ENCODE measurements at places on chromosomes 12 and 14.
A peak's percentile ranks its signal among the peaks of the same experiment; 100 is the strongest.

GRCh38 chr12:80485222-80485987, 41.4 kb downstream of the PTPRQ start:
- no peak for DNase-seq

GRCh38 chr12:104485651-104486362, 29.1 kb downstream of the CHST11 start:
- DNase-seq: no peak

DNA sequence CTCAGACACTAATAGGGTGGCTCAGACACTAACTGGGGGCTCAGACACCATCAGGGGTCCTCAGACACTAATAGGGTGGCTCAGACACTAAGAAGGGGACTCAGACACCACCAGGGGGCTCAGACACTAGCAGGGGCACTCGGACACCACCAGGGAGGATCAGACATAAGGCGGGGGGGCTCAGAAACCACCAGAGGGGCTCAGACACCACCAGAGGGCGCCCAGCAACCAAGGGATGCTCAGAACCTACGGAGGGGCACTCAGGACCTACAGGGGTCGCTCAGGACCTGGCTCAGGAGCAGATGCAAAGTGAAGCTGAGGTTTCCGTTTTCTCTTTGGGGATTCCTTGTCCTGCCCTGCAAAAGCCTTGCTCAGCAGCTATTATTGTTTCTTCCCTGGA, 448.5 kb downstream of the TMEM121 start:
- no peak for DNase-seq

- DNase-seq: no peak
Measured at GRCh38 chr12:84986117-84986516, 50.0 kb downstream of the TSPAN19 start.

GRCh38 chr12:128959901-128960300, 106.6 kb downstream of the GLT1D1 start:
- no peak for DNase-seq

DNA sequence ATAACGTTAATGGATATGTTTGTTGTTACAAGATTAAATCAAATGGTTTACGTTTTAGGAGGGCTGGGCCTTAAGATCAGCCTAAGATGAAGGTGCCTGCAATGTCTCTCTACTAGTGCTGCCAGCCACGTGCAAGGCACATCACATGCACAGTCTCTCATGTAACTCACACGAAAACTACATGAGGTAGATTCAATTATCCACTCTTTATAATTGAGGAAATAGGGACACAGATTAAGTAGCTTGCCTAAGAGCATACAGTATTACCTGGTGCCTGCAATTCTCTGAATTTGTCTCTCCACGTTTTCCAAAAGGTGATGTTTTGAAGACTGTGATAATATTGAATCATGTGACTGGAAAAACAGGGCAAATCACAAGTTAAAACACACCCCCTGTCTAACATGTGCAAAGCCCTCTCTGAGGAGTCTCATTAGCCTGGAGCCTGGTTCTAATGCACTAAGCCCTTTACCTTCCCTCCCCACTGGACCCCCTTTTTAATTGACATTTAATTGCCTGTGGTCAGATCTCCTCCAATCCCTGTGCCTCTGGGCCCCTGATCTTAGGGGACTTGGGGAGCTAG, 14.6 kb upstream of the ATP2A2 start:
- DNase-seq: no peak

GRCh38 chr12:116236148-116236731, 41.3 kb downstream of the MED13L start:
- no peak for DNase-seq

DNA sequence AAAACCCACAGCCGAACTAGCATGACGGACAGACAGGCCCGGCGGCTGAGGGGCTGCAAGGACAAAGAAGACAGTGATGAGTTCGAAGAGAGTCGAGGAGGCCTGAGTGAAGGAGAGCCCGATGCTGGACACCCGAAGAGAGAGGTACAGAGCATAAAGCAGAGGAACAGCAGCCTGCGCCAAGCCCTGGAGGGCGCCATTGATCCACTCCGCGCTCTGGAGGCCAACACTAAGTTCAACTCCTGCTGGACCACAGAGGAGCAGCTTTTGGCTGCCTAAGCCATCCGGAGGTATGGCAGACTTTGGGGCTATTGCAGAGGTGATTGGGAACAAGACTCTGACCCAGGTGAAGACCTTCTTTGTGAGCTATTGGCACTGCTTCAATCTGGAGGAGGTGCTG, 7.8 kb upstream of the PLXNC1 start:
- no peak for DNase-seq

GRCh38 chr14:36591482-36591881, 9.1 kb upstream of the NKX2-8 start:
- no peak for DNase-seq

DNA sequence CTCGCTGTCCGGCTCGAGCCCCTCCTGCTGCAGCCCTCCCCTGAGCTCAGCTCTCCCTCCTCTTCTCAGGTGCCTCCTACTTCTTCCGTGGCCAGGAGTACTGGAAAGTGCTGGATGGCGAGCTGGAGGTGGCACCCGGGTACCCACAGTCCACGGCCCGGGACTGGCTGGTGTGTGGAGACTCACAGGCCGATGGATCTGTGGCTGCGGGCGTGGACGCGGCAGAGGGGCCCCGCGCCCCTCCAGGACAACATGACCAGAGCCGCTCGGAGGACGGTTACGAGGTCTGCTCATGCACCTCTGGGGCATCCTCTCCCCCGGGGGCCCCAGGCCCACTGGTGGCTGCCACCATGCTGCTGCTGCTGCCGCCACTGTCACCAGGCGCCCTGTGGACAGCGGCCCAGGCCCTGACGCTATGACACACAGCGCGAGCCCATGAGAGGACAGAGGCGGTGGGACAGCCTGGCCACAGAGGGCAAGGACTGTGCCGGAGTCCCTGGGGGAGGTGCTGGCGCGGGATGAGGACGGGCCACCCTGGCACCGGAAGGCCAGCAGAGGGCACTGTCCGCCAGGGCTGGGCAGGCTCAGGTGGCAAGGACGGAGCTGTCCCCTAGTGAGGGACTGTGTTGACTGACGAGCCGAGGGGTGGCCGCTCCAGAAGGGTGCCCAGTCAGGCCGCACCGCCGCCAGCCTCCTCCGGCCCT, 22.8 kb downstream of the MMP17 start:
- no peak for DNase-seq

DNA sequence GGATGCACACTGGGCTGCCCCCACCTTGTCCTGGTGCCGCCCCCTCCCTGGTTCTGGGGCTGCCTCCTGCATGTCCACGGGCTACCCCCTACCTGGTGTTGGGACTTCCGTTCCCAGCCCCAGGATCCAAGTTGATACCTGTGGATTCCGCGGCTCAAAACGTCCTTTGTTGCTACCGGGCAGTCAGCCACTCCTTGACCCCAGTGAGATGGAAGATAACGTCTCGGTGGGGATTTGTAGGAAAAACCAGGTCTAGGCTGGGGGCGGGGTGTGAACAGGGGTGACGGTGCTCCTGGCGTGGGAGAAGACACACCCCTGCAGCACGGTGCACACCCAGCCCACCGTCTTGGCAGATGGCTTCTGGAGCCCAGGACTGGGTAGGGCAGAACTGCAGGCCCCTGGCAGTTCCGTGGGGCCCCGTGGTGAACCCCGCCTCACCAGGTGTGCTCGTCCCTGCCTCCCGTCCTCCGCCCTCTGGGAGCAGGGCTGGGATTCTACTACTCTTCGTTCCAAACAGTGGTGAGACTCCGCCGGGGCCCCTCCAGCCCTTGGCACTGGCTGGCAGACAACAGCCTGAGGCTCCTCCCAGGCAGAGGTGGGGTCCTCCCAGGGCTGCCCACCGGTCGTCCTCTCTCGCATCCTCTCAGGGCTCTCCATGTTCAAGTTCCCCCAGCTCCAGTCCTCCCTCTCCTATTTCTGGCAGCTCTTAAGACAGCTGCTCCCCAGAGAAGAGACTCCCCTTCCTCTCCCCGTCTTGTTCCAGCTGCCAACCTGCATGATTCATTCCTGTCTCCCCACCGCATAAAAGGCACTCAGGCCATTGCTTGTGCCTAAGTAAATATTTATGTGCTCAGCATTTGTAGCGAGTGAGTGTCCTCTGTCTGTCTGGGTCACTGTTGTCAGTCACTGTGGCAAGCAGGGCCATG, 75.5 kb downstream of the FBXL14 start:
- peak; percentile 23 for DNase-seq

GRCh38 chr14:69137843-69138535, 14.9 kb downstream of the DCAF5 start:
- DNase-seq: peak; percentile 41

- DNase-seq: no peak
Measured at GRCh38 chr14:44529026-44529425, 21.9 kb upstream of the FSCB start.

- DNase-seq: no peak
Measured at GRCh38 chr14:90405755-90406154, 8.9 kb downstream of the CALM1 start.

DNA sequence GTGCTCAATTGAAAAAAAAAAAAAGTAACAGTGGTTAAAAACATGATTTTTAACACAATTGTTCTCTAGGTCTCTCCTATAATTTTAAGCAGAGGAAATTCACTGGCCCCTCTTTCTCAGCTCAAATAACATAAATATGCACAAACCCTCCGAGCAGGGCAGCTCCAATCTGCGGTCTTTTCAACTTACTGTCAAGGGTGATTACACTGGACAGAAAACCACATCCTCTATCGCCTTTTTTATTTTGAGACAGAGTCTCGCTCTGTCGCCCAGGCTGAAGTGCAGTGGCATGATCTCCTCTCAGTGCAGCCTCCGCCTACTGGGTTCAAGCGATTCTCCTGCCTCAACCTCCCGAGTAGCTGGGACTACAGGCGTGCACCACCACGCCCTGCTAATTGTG, 16.5 kb upstream of the GABARAPL1 start:
- DNase-seq: no peak

GRCh38 chr12:27966870-27967269, 5.7 kb downstream of the PTHLH start:
- peak; percentile 74 for DNase-seq

GRCh38 chr14:21534576-21534975, 8.4 kb upstream of the SALL2 start:
- no peak for DNase-seq

DNA sequence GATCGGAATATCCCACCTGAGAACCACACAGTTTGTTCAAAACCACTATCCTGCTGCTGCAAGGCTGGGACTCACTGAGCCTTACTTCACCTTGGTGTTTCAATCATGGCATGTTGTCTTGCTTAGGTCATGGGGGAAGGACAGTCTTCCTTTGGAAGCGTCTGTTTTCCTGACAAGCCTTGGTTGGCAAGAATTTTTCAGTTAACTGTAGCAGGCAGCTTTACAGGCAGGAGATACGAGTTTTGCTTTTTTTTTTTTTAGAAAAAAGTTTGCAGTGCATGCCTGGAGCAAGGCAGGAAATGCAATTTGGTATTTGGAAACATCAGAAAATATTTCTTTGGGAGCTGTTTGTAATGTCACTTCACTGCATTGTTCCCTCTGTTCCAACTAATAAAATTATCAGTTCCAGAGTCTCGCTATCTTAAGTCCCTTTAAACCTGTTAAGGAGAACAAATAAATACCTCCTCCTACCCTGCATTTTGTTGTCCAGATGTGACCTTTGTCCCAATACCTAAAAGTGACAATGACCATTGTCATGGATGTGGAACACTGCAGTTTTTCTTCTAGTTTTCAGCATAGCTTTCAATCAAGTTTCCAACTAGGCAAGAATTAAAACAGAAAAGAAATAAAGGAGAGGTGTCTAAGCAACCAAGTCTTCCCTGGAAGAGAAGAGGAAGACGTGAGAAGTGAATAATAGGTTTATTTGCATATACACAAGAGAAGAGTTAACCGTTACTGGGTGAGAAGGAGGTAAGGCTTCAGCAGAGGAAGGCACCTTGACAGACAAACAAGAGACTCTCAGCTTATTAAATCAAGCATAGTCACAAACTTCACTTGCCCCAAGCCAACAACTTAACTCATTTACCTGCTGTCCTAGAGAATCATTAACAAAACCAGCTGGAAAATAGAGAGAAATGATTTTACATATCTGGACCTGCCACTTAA, 71.4 kb upstream of the ACTN1 start:
- no peak for DNase-seq

GRCh38 chr12:127803545-127803944, 463.4 kb upstream of the TMEM132C start:
- no peak for DNase-seq

GRCh38 chr12:112328456-112329124, 53.6 kb downstream of the HECTD4 start:
- no peak for DNase-seq

GRCh38 chr14:58193542-58193941, 6.4 kb upstream of the ACTR10 start:
- DNase-seq: no peak

GRCh38 chr14:61372842-61373555, 51.6 kb downstream of the PRKCH start:
- no peak for DNase-seq

- no peak for DNase-seq
Measured at GRCh38 chr12:11822081-11822834, 172.8 kb downstream of the ETV6 start.

GRCh38 chr14:28902930-28903329, 136.3 kb downstream of the FOXG1 start:
- DNase-seq: no peak

DNA sequence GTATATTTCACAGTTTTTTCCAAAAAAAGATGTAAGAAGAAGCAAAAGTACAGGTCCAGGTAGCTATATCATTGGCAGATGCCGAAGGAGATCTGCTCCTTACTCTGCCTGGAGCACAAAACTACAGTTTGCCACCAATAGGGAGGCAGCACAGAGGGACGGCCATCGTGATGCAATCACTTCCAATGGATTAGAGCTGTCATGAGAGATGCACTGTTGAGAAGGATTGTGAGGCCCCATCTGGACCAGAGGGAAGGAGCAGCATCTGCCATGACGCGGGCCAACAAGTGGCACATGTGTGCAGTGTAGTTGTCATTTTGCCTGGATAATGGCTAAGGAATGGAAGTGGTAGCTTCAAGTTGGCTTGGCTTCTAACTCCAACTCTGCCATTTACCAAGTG, 318.8 kb upstream of the FKBP4 start:
- no peak for DNase-seq

DNA sequence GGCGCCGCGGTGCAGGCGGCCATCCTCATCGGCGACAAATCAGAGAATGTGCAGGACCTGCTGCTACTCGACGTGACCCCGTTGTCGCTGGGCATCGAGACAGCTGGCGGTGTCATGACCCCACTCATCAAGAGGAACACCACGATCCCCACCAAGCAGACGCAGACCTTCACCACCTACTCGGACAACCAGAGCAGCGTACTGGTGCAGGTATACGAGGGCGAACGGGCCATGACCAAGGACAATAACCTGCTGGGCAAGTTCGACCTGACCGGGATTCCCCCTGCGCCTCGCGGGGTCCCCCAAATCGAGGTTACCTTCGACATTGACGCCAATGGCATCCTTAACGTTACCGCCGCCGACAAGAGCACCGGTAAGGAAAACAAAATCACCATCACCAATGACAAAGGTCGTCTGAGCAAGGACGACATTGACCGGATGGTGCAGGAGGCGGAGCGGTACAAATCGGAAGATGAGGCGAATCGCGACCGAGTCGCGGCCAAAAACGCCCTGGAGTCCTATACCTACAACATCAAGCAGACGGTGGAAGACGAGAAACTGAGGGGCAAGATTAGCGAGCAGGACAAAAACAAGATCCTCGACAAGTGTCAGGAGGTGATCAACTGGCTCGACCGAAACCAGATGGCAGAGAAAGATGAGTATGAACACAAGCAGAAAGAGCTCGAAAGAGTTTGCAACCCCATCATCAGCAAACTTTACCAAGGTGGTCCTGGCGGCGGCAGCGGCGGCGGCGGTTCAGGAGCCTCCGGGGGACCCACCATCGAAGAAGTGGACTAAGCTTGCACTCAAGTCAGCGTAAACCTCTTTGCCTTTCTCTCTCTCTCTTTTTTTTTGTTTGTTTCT, 1.7 kb downstream of the HSPA2 start:
- DNase-seq: no peak

Data from AG09319 (cell line).